ENCODE measurements at places on chromosomes 7 and 10.
A peak's percentile ranks its signal among the peaks of the same experiment; 100 is the strongest.

DNA sequence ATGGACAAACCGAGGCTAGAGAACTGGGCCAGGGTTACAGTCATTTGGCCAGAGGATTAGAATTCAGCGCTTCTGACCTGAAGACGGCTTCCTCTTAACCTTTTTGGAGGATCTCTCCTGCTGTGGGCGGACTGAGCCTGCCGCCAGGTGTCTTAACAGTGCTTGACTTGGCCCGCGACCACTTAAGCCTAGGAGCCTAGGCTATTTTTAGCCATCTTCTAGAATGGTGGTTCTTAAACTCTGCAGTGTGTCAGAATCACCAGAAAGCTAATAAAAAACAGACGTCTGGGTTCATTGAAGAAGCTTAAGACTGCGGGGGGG, 722 bp downstream of the MDH2 start:
- DNase-seq: peak; percentile 37

DNA sequence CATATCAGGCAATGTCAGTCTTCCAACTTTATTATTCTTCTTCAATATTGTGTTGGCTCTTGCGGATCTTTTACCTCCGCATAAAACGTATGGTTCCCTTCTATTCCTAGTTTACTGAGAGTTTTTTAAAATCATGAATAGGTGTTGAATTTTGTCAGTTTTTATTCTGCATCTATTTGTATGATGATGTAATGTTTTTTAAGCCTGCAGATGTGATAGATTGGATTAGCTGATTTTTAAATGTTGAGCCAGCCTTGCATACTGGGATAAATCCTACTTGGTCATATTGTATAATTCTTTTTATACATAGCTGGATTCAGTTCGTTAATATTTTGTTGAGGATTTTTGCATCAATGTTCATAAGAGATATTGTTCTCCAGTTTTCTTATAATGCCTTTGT, 9.2 kb upstream of the OR2F1 start:
- no peak for DNase-seq

DNA sequence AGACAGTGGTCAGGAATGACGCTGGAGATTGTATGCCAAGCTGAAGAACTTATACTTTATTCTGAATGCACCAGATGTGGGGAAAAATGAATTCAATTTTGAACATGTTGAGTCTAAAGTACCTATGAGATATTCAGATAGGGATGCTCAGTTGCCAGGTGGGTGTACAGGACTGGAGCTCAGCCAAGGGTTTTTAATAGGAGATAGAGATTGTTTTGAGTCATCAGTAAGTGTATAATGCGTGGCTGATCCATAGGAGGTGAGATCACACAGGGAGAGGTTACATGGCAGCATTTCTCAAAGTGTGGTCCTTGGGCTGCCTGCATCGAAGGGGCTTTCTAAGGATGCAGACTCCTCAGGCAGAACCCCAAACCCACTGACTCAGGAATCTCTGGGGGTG, 6.8 kb upstream of the HIPK2 start:
- no peak for DNase-seq

DNA sequence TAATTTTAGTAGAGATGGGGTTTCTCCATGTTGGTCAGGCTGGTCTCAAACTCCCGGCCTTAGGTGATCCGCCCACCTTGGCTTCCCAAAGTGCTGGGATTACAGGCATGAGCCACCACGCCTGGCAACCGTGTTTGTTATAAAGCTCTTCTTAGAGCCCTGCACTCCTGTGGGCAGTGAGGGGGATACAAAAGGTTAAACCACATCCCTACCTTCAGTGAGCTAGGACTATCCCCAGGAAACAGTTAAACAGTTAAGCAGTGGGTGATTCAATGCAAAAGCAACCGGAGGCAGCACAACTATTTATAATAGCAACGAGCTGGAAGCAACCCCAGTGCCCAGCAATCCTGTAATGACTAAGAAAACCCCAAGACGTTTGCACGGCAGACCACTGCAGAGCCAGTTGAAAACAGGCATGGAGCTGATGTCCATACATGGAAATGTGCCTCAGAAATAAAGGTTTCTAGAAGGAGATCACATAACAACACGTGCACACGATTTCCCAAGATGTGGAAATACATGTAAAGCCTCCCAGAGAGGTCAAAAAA, 107.2 kb upstream of the LYZL2 start:
- DNase-seq: no peak

DNA sequence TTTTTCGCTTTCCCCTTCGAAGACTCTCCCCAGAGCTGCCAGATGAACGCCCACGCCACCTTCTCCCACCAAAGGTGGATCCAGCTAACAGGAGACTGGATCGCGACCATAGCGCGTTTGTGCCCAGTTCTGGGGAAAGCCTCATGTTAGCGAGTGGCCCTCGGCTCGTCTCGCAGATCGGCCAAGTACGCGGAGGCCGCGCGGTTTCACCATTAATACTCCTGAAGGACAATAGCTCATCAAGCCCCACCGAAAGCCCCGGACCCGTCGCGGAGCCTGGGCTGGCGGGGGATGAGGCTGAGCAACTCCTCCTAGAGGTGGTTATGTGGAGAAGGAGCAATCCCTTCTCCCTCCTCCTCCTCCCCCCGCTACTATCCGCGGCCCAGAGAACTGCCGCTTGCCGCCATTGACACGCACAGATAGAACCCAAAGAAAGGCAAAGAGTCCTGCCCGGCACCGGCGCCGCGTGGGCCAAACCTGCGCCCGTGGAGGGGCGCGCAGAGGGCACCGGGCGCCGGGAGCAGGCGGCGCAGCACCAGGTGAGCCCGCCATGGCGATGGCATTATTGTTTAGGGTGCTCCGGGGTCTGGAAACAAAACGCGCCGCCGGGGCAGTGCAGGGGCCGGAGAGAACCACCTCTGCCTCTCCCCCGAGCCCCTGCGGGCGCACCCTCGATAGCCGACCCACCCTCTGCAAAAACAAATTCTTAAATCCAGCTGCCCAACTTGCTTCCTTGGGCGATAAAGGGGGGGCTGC, at the start of gene MACROH2A2:
Gene MACROH2A2 (plus strand): TSS at position 385 of the 756 bp plus-strand sequence. CDS start 22,813 bp downstream, outside the sequence.
- peak; percentile 52 for DNase-seq

- DNase-seq: no peak
Measured at GRCh38 chr10:5117026-5117425, 22.8 kb downstream of the AKR1C3 start.

GRCh38 chr10:6337382-6337781, 134.7 kb downstream of the PFKFB3 start:
- DNase-seq: no peak
